Left lung (tissue), 14 donors: ENCODE measurements at places on chromosomes 7 and 10. TPM values are rescaled to one million over a fixed set of nuclear protein-coding genes. Genes with fewer than 3 reads are reported as not detected.
A peak's percentile ranks its signal among the peaks of the same experiment; 100 is the strongest.

The ZKSCAN5 gene
- 7.6 TPM for total RNA-seq

DNA sequence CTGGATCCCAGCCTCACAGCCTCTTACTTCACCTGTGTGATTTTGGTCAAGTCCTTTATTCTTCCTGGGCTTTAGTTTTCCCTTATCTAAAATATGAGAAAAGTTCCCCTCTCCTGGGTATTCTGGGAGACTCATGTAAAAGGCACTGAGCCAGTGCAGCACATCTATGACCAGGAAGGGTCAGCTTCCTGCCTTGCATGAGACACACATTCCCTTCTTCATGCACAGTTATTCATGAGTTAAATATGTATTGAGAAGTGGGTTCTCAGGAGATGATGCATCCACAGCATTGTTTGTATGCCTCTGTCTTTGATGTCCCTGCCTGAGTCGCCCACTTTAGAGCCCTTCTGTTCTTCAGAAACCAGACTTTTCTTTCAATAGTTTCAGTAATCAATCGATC, 33.3 kb downstream of the EGFR start:
- H3K4me3 ChIP-seq, result no peak overlapping the region
- no peaks in the 10 kb centered on the region for H3K27me3 ChIP-seq
- no peak overlapping the region for H3K27ac ChIP-seq
- H3K36me3 ChIP-seq, result no peaks in the 10 kb centered on the region

GRCh38 chr7:1777122-1777521, 107.0 kb downstream of the ELFN1 start:
- H3K27me3 ChIP-seq, result no peaks in the 10 kb centered on the region
- no peak overlapping the region for H3K27ac ChIP-seq
- no peak for DNase-seq
- H3K4me1 ChIP-seq, result no peaks in the 10 kb centered on the region
- H3K36me3 ChIP-seq, result no peaks in the 10 kb centered on the region

DNA sequence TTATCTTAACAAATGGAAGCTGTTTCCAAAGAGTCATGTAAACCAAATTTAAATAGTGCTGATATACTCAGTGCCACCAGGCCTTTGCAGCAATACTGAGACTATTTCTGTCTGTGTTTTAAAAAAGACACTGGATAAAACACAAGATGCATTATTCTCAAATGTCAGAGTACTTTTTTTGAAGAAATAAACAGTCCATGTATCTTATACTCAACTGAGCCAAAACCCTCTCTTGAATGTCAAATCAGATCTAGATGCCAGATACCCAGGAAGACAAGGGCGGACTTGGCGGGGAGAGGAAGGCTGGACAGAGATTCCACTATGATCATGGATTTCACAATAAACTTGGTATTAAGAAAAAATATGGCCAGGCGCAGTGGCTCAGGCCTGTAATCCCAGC, 127.6 kb downstream of the COBL start:
- H3K4me1 ChIP-seq, result no peaks in the 10 kb centered on the region
- H3K27ac ChIP-seq, result no peak overlapping the region
- no peak for DNase-seq
- no peaks in the 10 kb centered on the region for H3K36me3 ChIP-seq

DNA sequence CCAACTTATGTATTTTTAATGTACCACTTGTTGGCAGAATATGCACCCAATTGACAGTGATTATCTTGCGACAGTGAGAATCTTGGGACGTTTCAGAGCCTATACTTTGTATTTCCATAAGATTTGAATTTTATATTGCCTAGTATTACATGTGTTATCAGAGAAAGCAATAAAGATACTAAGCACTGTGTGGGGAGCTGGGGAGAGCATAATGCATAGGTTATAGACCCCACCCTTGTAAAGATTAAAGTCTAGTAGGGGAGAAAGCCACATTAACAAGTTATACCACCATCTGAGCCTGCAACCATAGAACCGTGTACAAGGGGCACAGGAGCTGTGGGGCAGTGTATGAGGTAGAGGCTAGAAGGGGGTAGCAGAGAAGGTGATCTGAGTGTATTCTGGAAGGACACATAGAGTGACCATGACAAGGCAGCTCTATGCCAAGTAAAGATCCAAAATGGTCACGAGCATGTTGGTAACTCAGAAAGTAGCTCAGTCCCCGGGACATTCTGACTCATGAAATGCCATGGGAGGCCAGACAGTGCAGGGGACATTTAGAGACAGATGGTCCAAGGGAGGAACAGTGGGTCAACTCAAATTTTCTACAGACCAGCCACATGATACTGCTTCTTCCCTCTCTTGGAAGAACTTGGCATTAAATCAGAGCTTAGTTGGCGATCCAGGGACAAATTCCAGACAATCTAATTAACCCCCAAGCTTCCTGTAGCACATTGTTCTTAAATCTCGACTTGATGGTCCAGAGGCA, 84.5 kb downstream of the ADRA2A start:
- H3K27me3 ChIP-seq, result no peaks in the 10 kb centered on the region
- no peaks in the 10 kb centered on the region for H3K4me1 ChIP-seq
- no peaks in the 10 kb centered on the region for H3K36me3 ChIP-seq
- H3K27ac ChIP-seq, result no peak overlapping the region
- DNase-seq, result no peak

The CAMK1D gene
- total RNA-seq, result 6.2 TPM

DNA sequence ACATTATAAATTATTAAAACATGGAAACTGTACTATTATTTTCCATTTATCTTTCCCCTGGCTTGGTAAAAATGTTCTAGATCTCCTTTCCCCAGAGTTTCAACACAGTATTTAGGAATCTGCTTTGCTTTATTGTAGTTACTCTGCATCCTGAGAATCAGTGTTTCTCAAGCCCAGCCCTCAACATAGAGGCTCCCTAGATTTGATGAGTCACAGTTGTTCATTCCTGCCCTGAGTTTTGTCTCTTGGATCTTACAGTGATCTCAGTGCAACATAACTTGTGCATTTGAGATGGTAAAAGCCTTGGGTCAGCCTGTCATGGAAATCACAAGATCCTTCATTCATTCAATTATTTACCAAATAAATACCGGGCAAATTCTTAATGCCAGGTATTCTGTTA, 63.0 kb downstream of the VAX1 start:
- H3K4me1 ChIP-seq, result no peaks in the 10 kb centered on the region
- H3K36me3 ChIP-seq, result no peaks in the 10 kb centered on the region
- H3K27me3 ChIP-seq, result no peaks in the 10 kb centered on the region

The FAM171A1 gene
- 16.0 TPM for total RNA-seq

The FZD8 gene
- total RNA-seq, result 16.4 TPM

The FAM221A gene
- total RNA-seq, result 7.6 TPM

The TRIM4 gene
- total RNA-seq, result 23.6 TPM

The LIPN gene
- not detected for total RNA-seq

DNA sequence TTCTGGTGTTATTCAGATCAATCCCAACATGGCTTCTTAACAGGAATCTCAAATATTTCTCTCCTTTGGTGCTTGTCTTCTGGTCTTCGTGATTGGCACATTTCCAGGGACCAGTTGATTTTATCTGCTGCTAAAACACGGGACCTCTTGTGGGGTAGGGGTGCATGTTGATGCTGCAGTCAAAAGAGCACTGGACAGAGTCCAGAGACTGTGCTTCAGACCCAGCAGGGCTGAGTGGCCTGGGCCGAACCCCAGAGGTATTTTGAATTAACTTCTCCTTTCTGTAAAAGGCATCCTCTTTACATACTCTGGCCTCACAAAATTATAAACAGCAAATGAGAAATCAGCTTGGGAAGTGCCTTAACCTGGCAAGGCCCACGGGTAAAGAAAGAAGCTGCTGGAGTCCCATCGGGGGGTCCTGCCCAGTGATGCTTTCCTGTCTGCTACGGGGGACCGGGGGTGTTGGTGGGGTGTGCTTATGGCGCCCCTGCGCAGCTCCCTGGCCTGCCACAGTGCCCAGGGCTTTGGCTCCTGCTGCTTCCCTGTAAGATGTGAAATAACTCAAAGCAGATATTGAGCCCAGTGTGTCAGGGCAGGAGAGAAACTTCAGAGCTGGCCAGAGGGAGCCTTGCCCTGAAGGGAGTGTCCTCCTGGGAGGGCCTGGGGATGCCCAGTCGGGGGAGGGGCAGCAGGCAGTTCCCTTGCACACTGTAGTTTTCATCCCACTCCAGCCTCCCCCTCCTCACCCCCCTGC, 230.5 kb downstream of the TCF7L2 start:
- no peaks in the 10 kb centered on the region for H3K36me3 ChIP-seq
- H3K27ac ChIP-seq, result no peak overlapping the region
- no peak for DNase-seq
- peaks cover 19% of the 10 kb centered on the region for H3K4me1 ChIP-seq

The GBX1 gene
- not detected for total RNA-seq

The ANKRD61 gene
- 0.26 TPM for total RNA-seq

- no peak overlapping the region for H3K4me3 ChIP-seq
- no peaks in the 10 kb centered on the region for H3K36me3 ChIP-seq
- H3K4me1 ChIP-seq, result no peaks in the 10 kb centered on the region
- peak; percentile 3 for DNase-seq
- no peaks in the 10 kb centered on the region for H3K27me3 ChIP-seq
- no peak overlapping the region for H3K27ac ChIP-seq
Measured at GRCh38 chr7:146185844-146186243, 69.2 kb downstream of the CNTNAP2 start.

The SAMD9 gene
- 18.7 TPM for total RNA-seq

The CALML5 gene
- total RNA-seq, result not detected

- H3K36me3 ChIP-seq, result no peaks in the 10 kb centered on the region
- no peak overlapping the region for H3K27ac ChIP-seq
- H3K4me1 ChIP-seq, result no peaks in the 10 kb centered on the region
- no peaks in the 10 kb centered on the region for H3K27me3 ChIP-seq
Measured at GRCh38 chr10:97016728-97017473, 168.9 kb downstream of the SLIT1 start.

DNA sequence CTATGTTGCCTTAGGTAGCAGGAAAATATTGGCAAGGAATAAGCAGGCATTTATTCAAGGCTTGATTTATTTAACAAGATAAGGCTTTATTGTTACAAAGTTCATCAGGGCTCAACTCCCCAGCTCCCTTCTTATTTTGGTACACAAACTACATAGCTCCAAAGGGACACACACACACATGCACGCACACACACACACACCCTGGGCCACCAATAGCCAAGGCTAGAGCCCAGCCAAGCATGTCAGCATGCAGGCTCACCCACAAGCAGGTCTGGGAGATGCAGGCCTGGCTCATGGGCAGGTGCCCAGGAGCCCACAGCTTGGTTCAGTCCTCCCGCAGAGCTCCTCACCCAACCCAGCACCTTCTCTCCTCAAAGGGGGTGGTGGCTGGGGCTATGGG, 23.4 kb downstream of the LEP start:
- H3K36me3 ChIP-seq, result no peaks in the 10 kb centered on the region
- no peak overlapping the region for H3K4me3 ChIP-seq
- no peak for DNase-seq
- no peaks in the 10 kb centered on the region for H3K4me1 ChIP-seq

DNA sequence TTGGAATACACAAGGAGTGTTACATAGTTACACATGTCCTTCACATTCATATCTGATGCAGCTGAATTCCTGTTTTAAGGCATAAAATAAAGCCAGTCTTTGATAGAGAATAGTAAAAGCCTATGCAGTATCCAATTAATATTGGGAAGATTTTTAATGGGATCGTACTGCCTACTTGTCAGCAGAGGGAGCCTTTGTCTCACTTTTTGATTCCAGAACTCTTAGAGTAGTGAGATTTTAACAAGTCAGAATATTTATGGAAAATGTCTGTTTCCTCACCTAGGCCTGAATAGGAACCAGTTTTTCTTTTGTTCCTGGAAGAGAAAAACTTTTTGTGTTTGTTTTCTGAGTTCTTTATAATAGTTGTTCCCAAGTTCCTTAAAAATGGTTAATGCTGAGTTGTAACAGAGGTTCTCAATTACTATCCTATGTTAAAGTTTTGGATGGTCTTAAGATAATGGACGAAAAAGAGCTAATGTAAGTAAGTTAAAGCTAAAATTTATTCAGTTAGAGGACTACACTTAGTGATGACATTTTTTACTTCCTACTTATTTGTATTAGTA, 114.0 kb downstream of the BBS9 start:
- no peak for DNase-seq
- no peaks in the 10 kb centered on the region for H3K4me1 ChIP-seq
- H3K27me3 ChIP-seq, result no peaks in the 10 kb centered on the region
- H3K4me3 ChIP-seq, result no peak overlapping the region

DNA sequence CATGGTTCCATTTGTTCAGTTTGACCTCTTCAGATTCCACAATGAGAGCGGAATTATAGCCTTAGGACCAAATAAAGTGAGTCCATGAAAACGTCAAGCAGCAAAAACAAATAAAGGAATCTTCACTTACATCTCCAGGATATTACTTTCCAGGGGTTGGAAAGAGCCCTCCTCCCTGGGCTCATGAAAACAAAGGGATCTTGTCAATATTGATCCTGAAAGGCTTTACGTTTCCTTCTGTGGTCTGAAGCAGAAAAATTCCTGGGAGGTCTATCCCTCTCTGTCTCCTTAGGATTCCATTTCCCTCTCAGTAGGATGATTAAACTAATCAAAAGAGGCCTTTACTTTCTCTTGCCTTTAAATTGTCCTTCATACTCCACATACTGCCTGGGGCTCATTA, 293.5 kb downstream of the GPAM start:
- H3K27me3 ChIP-seq, result no peaks in the 10 kb centered on the region
- no peak overlapping the region for H3K4me3 ChIP-seq
- no peaks in the 10 kb centered on the region for H3K4me1 ChIP-seq
- DNase-seq, result no peak
- H3K27ac ChIP-seq, result no peak overlapping the region

DNA sequence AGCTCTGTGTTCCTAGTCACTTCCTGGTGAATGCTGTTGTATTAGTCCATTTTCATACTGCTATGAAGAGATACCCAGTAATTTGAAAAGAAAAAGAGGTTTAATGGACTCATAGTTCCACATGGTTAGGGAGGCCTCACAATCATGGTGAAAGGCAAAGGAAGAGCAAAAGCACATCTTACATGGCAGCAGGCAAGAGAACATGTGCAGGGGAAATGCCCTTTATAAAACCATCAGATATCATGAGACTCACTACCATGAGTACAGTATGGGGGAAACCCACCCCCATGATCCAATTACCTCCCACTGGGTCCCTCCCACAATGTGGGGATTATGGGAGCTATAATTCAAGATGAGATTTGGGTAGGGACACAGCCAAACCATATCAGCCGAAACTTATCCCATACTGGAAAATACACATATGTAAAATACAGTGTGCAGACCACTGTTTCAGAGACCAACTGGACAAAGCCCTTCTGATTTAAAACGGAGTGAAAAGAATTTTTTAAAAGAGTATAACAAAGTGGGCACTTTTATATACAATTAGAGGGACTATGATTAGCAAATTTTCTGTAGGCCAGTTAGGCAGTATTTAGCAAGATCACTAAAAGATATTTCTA, 8.0 kb downstream of the CYREN start:
- no peak overlapping the region for H3K4me3 ChIP-seq
- no peaks in the 10 kb centered on the region for H3K27me3 ChIP-seq
- peaks cover 26% of the 10 kb centered on the region for H3K4me1 ChIP-seq
- no peak for DNase-seq
- no peak overlapping the region for H3K27ac ChIP-seq
- no peaks in the 10 kb centered on the region for H3K36me3 ChIP-seq
